Ovary (tissue), 10 donors: ENCODE measurements at places on chromosomes 16 and 17.

DNA sequence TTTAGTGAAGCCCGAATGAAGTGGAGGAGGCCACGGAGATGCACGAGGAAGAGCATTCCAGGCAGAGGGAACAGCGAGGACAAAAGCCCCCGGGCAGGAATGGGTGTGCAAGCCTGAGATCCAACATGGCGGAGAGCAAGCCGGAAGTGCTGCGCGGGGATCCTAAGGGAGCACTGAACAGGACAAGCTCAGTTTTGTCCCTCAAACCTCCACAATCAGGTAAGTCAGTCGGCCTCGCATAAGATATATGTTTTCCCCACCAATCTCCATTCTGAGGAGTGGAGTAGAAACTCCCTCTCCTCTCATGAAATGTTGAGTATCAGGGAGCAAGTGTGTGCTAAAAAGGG, 32.9 kb upstream of the USP22 start:
- no peak overlapping the region for H3K27ac ChIP-seq
- DNase-seq = no peak
- H3K4me3 ChIP-seq = no peak overlapping the region
- H3K27me3 ChIP-seq = no peaks in the 10 kb centered on the region
- H3K36me3 ChIP-seq = no peaks in the 10 kb centered on the region

- no peaks in the 10 kb centered on the region for H3K27me3 ChIP-seq
- DNase-seq = no peak
- no peaks in the 10 kb centered on the region for H3K36me3 ChIP-seq
- no peak overlapping the region for H3K27ac ChIP-seq
Measured at GRCh38 chr17:45703348-45703747, 80.8 kb upstream of the CRHR1 start.

GRCh38 chr16:27083861-27084261, 17.1 kb downstream of the C16orf82 start:
- DNase-seq = no peak
- no peaks in the 10 kb centered on the region for H3K36me3 ChIP-seq
- no peak overlapping the region for H3K4me3 ChIP-seq

DNA sequence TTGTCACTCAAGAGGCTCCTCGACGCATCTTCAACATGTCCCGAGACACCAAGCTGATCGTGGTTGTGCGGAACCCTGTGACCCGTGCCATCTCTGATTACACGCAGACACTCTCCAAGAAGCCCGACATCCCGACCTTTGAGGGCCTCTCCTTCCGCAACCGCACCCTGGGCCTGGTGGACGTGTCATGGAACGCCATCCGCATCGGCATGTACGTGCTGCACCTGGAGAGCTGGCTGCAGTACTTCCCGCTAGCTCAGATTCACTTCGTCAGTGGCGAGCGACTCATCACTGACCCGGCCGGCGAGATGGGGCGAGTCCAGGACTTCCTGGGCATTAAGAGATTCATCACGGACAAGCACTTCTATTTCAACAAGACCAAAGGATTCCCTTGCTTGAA, 101.0 kb downstream of the HS3ST2 start:
- no peaks in the 10 kb centered on the region for H3K36me3 ChIP-seq
- H3K27ac ChIP-seq = no peak overlapping the region
- no peak for DNase-seq
- no peaks in the 10 kb centered on the region for H3K27me3 ChIP-seq

DNA sequence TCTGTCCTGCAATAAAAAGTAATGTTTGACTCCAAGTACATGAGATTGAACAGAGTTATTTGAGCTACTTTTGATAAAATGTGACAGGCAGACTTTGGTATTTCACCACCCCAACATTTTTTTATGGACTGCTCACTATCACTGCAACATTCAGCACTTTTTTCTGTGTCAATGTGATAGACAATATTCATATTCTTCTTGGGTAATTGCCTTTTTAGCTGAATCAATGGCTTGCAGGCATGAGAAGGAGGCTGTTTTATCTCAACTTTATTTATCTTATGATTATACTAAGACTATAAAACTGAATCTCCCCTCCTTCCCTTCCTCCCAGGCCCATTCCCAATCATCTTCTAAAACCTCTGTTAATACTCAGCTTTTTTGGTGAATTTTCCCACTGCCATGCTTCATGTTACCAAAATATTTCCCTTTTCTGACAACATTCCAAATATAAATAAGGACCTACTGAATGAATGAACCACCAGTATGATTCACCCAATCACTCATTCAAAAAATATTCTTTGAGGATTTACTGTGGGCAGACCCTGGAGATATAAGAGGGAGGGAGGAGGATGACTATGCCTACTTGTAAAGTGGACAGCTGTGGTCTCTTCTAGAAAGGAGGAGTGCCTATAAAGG, 67.6 kb downstream of the CDH13 start:
- no peaks in the 10 kb centered on the region for H3K27me3 ChIP-seq
- no peaks in the 10 kb centered on the region for H3K36me3 ChIP-seq
- DNase-seq = no peak
- H3K4me1 ChIP-seq = no peaks in the 10 kb centered on the region

DNA sequence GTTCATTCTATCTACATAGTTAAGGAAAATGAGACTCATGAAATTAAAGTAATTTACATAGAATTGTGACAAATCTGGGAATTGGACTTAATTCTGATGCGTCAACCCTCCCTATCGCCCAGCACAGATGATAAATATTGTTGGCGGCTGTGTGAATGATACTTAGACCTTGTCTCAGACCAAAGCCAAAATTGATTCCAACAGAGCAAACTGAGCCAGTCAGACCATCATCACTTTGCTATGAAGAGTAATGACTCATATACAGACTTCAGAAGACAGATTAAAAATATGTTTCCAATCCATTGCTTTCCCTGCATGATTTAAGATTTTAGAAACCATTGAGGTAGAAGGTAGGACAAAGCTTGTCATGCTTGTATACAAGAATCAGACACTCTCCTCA, 1156.7 kb upstream of the CDH8 start:
- no peaks in the 10 kb centered on the region for H3K36me3 ChIP-seq
- H3K27ac ChIP-seq = no peak overlapping the region
- no peak for DNase-seq
- no peaks in the 10 kb centered on the region for H3K27me3 ChIP-seq

GRCh38 chr17:40018211-40019121, 3.2 kb downstream of the CSF3 start:
- H3K27me3 ChIP-seq = no peaks in the 10 kb centered on the region
- H3K4me1 ChIP-seq = peaks cover 23% of the 10 kb centered on the region
- H3K36me3 ChIP-seq = no peaks in the 10 kb centered on the region
- peak overlapping the region; percentile 51 for H3K27ac ChIP-seq
- H3K4me3 ChIP-seq = no peak overlapping the region
- peak; percentile 62 for DNase-seq

- peak overlapping the region; percentile 60 for H3K27ac ChIP-seq
- H3K4me1 ChIP-seq = peaks cover 10% of the 10 kb centered on the region
- DNase-seq = peak; percentile 56
Measured at GRCh38 chr17:81553018-81553615, 964 bp upstream of the FAAP100 start.

- H3K36me3 ChIP-seq = no peaks in the 10 kb centered on the region
- no peaks in the 10 kb centered on the region for H3K27me3 ChIP-seq
- H3K4me1 ChIP-seq = no peaks in the 10 kb centered on the region
- no peak for DNase-seq
Measured at GRCh38 chr16:80015566-80015965, 415.0 kb upstream of the MAF start.

DNA sequence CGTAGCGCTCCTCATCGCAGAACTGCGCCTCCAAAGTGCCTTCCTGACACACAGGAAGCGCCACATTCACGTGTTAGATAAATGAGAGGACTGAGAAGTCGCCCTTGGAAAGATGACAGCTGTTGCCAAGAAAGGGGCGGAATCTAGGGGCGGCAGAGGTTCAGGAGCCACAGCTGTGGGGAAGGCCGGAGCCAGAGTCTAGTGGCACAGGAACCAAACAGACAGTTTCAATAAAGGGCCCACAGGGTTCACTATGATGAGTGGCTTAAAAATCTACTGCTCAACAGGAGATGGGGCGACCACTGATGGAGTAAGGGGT, 4.7 kb downstream of the FLCN start:
- H3K27me3 ChIP-seq = no peaks in the 10 kb centered on the region
- H3K36me3 ChIP-seq = no peaks in the 10 kb centered on the region
- no peak overlapping the region for H3K4me3 ChIP-seq
- H3K27ac ChIP-seq = no peak overlapping the region
